Astrocyte (in vitro differentiated cells and primary cell): ENCODE measurements at places on chromosomes 12 and 14.

GRCh38 chr14:75022655-75023054, 19.9 kb downstream of the EIF2B2 start:
- DNase-seq, result no peak

DNA sequence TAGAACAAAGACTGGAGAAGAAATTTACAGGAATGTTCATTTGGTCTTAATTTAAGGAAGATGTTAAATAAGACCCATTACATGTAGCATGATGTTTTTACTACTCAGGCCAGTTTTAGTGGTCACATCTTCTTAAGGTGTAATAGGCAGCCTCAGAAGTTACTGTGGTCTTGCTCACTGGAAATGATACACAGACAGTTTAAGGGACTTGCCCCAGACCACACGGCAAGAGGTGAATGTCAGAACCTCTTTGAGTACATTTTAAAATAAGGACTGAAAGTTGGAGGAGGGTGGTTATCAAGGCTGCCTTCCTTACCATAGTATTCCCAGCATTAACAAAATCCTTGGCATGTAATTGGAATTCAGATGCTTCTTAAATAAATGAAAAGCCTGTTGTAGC, 37.9 kb downstream of the LRRK2 start:
- DNase-seq, result no peak

GRCh38 chr12:67202011-67202677, 67.0 kb upstream of the CAND1 start:
- DNase-seq, result no peak

DNA sequence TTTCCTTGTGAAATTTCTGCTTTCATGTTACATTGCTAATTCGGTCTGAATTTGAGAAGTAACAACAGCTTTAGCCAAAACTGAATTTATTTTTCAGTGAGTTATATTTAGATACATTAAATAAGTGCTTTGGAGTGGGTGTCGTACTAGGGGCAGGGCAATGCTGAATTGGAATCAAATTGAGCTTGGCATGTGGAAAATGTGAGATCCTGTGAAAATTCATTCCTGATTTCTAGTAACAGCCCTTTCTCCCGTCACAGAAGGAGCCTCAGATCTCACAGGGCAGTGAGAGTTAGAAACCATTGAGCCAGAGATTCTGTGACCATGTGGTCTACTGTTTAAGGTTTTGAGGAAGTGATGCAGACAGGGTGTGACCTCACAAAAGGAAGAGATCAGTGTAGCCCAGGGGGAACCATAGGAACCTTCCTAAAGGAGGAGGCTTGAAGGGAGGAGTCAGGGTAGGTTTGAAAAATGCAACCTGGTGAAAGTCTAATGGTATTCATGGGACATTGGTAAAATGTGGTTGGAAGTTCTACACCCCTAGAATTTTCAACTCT, 1136.8 kb downstream of the AACS start:
- DNase-seq, result no peak

- peak; percentile 75 for DNase-seq
Measured at GRCh38 chr12:27969624-27970400, 2.7 kb downstream of the PTHLH start.

GRCh38 chr14:28576523-28576922, 190.1 kb upstream of the FOXG1 start:
- no peak for DNase-seq

DNA sequence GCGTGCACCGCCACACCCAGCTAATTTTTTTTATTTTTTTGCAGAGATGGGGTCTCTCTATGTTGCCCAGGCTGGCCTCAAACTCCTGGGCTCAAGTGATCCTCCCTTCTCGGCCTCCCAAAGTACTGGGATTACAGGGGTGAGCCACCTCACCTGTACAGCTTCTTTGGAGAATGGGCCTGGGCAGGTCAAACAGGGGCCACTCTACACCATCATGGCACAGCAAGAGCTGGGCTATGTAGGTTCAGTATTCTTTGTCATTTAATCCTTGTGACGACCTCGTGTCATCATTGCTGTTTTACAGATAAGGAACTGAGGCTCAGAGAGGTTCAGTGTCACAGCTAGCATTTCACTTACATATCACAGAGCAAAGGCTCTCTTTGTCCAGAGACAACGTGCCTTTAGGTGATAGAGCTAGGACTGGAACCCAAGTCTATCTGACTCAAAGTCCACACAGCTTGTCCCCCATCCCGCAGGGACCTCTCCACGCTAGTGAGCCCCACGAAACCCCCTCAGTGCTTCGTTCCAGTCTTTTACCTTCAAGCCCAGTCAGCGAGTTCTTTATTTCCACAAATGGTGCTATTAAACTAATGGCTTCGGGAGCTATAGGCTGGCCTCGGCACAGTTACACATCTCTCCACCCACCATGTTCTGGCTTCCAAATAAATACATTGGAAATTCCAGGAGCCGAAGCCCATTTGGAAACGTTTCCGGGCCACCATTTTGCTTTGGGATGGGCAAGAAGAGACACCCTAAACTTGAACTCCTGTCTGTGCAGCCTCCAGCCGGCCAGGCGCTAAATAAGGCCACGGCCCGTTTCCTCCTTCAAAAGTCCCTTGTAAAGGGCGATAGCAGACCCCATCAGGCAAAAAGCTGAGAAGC, 660 bp upstream of the MAP1LC3B2 start:
- no peak for DNase-seq

GRCh38 chr14:80549141-80549540, 337.8 kb upstream of the DIO2 start:
- no peak for DNase-seq

- peak; percentile 50 for DNase-seq
Measured at GRCh38 chr12:57726151-57726883, 12.2 kb downstream of the AGAP2 start.

DNA sequence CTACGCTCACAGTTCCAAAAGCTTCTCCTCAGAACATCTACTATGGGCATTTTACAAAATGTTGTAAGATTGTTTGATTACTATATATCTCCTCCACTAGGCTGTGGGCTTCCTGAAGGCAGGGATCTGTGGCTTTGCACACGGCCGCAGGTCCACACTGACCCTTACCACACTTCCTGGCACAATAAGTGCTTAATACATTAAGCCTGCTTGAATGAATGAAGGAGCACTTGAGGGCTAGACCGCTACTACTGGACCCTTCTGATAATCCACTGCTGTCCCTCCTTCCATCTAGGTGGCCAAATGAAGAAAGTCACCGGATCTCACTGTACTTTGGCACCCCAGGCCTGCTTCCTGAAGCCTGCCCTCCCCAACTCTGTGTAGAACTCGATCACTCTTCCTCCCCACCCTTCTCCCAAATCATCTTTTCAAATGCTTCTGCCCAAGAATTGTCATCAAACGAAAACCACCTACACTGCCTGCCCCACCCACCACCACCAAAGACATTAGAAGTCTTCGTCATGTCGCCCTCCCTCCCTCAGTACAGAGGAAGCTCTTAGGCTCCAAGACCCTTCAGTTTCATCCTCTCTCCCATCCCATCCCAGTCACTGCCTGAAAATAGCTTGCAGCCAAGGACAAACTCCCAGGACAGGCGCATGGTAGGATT, 596 bp upstream of the ZBTB39 start:
- no peak for DNase-seq

DNA sequence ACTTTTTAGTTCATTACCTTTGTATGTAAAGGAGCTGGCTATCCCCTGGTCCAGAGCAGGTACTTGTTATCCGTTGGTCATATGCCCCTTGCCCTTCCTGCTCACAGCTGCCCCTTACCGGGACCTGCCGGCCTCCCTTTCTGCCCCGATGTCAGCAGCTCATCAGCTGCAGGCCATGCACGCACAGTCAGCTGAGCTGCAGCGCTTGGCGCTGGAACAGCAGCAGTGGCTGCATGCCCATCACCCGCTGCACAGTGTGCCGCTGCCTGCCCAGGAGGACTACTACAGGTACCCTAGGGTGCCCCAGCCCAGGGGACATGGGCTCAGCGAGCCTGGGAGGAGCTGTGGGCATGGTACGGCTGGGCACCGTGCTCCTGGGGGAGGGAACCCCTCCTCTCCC, 2.3 kb upstream of the RNU7-1 start:
- no peak for DNase-seq

DNA sequence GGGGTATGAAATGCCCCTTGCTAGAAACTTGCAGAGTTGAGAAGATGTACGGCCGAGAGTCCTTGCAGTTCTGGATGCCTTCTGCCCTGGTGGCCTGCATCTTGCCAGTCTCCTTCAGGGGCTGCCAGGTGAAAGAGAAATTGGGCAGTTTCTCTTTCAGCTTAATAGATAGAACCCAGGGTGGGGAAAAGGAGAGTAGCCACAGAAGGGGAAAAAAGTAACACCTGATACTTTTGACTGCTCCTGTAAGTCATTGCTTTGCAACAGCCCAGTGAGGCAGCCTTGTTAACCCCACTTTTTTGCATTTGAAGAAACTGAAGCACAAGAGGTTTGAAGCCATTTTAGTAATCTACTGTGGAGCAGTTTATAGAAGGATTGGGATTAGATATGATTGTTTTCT, 27.6 kb downstream of the TDP1 start:
- no peak for DNase-seq

DNA sequence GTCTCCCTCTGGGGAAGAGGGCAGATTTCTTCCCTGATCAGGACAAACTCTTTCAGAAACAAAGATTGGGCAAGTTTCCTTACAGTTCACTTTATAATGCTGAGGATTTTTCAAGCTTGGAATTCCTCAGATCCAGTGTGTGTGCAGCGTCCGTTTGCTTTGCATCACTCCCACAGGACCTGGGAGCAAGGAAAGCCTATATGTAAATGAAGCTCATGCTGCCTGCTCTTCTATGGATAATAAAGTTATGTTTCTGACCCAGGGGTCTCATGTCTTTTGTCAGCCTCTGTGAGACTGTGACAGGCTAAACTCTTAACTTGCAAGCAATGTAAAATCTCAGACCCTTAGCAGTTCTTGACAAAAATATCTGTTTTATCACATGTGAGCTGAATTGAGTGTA, 41.6 kb downstream of the TRHDE start:
- DNase-seq, result peak; percentile 15

- no peak for DNase-seq
Measured at GRCh38 chr14:84456946-84457345, 1073.0 kb upstream of the FLRT2 start.

- peak; percentile 44 for DNase-seq
Measured at GRCh38 chr14:89507926-89508460, 91.0 kb upstream of the FOXN3 start.

- no peak for DNase-seq
Measured at GRCh38 chr12:93638954-93639353, 38.2 kb upstream of the CRADD start.

DNA sequence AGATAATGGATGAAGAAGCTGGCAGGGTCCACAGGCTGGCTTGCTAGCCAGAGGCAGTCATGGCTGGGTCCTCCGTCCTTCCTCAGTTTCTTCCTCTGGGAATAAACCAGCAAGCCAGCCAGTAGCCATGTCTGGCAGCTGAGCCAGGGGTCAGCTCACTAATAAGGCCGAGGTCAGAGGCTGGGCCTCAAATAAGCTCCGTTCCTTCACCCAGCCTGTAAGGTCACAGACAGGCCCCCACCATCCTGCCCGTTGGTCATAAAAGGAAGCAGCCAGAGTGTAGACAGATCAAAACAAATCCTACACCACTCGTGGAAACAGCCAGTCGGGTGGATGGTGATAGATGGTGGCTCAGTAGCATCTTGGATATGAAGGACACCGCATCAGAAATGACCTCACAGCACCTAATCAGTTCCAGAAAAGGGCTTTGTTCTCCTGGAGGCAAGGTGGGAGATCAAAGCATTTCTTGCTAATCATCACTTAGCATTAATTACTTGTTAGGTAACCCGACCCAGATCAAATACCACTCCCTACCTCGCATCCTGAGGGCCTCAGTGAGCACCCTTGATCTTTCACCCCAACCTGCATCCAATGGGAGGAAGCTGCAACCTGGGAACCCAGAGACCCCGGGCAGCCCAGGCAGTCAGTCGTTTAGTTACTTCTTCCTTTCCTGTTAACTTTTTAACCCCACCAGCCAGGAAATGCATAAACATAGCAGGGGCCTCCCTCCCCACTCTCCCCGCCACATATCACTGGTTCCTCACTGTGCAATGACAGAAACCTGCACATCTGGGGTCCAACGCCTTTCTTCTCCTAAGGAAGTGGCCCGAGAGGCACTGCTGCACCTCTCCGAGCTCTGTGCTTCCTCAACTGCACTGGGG, 90.2 kb downstream of the KDM2B start:
- DNase-seq, result no peak

DNA sequence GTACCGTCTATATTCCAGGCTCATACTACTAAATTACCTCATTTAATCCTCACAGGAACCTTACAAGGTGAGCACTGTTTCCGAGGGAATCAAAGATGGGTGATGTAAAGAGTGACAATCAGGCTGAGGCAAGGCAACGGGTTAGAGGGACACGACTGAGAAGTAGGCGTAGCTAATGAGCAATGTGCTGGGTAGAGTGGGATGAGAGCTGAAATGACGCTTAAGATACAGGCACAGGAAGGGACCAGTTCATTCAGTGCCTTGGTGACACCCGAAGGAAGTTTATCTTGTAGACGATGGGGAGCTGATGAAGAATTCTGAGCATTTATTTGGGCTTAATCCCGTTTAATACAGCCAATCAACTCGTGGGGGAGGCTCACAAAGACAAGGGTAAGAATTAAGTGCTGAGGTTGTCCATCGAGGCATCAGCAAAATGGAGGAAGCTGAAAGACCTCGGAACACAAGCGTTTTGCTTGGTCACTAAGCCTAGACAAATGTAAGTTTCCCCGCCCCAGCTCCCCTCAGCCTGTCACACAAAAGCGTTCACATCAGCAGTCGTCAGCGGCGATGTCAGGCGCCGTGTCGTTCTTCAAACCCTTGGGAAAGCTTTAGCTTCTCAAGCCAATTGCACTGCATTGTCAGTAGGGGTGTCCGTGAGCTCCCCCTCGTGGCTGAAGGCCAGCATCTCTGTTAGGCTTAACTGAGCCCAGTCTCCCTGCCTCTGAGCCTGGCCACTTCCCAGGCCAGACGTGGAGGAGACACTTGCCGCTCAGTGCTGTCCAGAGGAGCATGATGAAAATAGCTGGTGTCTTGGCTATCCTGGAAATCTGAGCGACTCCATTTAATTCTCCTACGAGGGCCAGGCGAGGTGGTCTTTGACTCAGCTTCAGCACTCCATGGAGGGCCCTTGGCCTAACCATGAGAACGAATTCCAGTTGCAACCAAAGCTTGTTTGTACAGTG, 288.5 kb upstream of the G2E3 start:
- DNase-seq, result peak; percentile 57

- no peak for DNase-seq
Measured at GRCh38 chr14:101066826-101067510, 163.4 kb upstream of the RTL1 start.

- no peak for DNase-seq
Measured at GRCh38 chr12:91567100-91567485, 384.5 kb upstream of the DCN start.

- DNase-seq, result no peak
Measured at GRCh38 chr14:89531661-89532335, 114.8 kb upstream of the FOXN3 start.

DNA sequence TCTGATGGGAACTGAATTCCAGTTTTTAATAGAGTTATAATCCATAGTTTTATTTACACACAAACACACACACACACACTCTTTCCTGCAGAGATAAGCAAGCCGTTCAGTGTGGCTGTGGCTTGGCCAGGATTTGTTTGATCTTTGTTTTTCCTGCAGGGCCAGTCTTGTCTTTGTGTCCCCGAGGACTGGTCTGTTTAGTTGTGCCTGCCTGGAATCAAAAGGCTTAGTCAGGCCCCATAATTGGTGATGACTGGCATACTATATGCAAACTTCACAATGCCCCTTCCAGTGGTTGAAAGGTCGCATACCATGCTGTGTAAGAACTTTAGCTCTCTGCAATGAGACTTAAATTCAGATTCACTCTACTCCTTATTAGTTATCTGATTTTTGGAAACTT, 26.0 kb downstream of the WBP11 start:
- DNase-seq, result no peak
